CD4-positive, alpha-beta T cell treated with Interleukin-4 for 4 hours (primary cell): ENCODE measurements at places on chromosomes 4 and X.

DNA sequence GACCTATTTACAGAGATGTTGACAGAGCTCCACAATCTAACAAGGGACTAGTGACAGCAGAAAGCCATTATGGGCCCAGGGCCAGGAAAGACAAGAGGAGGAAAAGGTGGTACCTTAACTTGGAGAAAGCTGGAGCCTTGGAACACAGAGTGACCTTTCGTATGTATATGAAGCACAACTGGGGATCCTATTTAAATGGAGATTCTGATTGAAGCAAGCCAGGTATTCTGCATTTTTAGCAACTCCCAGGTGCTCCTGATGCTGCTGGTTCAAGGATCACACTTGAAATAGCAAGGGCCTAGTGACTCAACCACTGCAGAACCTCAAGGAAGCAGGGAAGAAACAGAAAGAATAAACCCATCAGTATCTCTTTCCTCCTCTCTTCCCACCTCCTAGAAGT is 99.4 kb downstream of the TMEM47 start:
- DNase-seq: no peak

GRCh38 chr4:119697887-119698393 is 69.3 kb upstream of the PDE5A start:
- DNase-seq: no peak

DNA sequence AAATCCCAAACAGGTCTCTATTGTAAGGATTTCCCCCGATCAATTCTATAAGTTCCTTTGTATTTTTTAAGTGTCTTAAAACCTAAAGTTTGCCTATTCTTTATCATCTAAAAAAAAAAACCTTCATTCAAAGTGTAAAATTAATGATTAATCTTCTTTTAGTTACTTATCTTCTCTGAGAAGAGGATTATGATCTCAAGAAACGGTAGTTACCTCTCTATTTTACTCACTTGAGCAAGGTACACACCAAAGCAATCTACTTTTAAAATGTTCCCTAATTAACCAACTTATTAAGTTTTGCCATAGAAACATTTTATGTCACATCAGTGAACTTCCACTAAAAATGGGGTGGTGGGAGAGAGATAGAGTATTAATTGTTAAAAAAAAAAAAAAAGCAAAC is 15.2 kb upstream of the GALNT7 start:
- DNase-seq: no peak

GRCh38 chr4:122819708-122820449 is 6.8 kb upstream of the FGF2 start:
- no peak for DNase-seq

DNA sequence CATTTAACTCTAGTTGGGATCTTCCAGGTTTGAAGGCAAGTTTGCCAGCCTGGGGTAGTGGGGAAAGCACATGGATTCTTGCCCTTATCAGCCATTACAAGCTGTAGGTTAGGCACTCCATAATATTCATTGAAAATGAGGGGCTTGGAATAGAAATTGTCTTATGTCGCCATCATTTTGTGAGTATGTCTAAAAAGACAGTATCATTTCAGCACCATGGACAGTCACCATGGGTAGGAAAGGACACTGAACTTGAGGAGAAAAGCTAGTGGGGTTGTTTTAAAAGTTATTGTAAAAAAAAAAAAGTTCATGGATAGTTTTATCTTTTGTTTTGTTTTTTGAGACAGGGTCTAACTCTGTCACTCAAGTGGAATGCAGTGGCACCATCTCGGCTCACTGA is 356.1 kb downstream of the HNRNPD start:
- DNase-seq: no peak

GRCh38 chr4:187499956-187500355 is 495.6 kb upstream of the ZFP42 start:
- no peak for DNase-seq

- DNase-seq: no peak
Observed at GRCh38 chrX:134406356-134407064, 53.5 kb upstream of the HPRT1 start.

GRCh38 chr4:6458528-6458927 is 13.9 kb downstream of the PPP2R2C start:
- DNase-seq: no peak

- no peak for DNase-seq
Observed at GRCh38 chr4:88705805-88706492, 8.3 kb upstream of the NAP1L5 start.

- DNase-seq: no peak
Observed at GRCh38 chr4:57040510-57040909, 61.8 kb downstream of the POLR2B start.

DNA sequence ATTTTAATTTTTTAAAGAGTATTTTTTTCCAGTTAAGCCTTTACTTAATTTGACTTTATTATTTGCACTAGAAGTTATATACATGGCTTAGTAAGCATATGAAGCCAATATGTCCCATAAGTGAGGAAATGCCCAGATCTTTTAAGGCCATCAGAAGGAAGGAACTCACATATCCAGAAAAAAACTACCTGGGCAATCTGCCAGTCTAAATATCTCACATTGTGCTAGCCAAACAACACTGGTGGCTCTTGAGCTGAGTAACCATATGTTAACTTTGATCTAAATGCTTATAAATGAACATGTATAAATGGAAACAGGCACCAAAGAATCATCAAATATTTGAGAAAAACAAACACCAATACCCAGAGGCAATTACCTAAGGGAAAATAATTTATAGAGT is 138.6 kb upstream of the APOOL start:
- no peak for DNase-seq

GRCh38 chrX:130631011-130631410 is 229.2 kb downstream of the RBMX2 start:
- no peak for DNase-seq

GRCh38 chr4:140781596-140781995 is 25.4 kb upstream of the TBC1D9 start:
- DNase-seq: no peak

DNA sequence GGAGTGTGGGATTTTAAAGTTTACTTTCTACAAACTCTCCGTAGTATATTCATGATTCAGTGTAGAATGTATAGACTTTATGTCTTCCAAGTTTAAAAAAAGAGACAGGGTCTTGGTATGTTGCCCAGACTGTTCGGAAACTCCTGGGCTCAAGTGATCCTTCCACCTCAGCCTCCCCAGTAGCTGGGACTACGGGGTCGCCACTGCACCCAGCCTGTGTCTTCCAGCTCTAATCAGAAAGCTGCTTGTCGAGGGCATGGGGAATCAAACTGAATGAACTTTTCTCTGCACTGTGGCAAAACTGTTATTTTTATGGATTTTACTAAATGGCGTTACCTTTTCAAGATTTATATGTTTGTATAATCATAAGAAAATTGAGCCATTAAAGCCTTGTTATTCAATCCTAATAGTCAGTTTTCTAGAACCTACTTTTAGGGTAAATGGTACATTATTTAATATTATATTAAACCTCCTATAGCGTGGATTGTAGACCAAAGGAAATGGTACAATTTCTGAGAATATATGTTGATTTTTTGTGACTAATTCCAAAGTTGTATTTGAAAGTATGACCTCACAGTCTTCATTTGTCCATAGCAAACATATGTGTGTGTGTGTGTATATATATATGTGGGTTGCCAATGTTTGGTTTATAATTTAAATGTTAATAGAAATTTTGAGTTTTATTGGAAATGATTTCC is 1.1 kb downstream of the BLOC1S4 start:
- DNase-seq: no peak

DNA sequence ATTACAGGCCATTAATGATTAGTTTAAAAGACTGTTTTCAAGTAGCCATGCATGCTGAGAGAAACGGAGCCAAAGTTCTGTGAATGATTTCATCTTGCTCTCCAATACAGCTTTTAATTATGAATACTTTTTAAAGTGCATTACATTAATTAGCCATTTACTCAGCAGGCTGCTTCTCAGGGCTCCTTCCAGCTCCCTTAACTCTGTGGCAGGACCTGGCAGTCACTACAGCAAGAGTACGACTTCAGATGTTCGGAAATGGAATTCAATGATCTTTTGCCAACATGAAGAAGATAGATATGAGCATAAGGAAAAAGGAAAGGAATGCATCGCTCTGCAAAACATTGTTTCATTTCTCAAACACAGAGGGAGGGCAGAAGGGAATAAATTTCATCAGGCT is 987.2 kb downstream of the PDHA2 start:
- DNase-seq: no peak

- DNase-seq: no peak
Observed at GRCh38 chr4:127000846-127001245, 631.9 kb upstream of the INTU start.

DNA sequence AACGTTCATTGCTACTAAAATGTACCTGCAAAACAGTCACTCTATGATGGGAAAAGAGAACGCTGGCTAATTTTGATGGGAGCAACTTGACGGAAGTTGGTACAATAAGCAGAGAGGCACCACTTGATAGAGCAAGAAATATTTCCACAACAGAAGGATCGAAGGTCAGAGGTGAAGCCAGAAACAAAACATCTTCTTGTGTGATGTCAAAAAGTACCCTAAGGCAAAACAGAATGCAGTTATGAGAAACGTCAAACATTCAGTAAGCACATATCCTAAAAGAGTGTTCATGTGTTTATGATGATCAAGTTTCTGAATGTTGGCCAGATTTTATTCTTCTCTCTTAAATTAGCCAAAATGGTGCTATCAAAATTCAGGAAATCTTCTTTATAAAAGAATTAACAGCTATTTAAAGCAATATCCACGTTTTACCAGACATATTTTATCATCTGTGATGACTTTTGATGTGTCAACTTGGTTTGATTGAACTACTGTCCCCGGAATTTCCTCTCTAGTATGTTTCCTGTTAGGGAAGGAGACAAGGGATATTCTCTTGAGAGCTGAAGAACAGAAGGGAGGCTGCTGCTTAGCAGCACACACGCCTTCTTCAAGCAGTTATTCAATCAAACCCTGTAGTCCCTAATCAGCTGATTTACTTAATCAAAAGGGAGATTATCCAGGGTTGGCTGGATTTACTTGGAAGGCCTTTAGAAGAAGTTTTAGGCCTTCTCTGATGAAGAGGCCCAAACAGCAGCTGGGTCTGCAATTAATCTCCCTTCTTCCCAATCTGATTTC is 15.7 kb downstream of the AASDH start:
- DNase-seq: no peak

GRCh38 chrX:11267425-11267824 is 25.8 kb upstream of the AMELX start:
- DNase-seq: no peak

DNA sequence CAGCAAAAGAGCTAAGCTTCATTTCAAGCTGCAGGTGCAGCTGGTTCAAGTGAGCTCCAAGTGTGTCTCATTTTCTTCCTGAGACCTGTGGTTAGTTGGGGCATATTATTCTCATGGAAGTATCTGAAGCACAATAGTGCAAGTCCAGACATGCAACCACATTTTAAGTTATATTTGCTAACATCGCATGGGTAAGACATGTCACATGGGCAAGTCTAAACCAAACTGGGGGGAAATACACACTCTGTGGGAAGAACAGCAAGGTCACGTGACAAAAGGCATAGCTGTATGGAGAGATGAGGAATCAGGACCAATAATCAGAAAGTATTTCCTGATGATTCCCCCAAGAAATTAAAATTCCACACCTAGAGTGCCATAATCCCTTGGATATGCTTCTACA is 94.9 kb upstream of the NDP start:
- no peak for DNase-seq

DNA sequence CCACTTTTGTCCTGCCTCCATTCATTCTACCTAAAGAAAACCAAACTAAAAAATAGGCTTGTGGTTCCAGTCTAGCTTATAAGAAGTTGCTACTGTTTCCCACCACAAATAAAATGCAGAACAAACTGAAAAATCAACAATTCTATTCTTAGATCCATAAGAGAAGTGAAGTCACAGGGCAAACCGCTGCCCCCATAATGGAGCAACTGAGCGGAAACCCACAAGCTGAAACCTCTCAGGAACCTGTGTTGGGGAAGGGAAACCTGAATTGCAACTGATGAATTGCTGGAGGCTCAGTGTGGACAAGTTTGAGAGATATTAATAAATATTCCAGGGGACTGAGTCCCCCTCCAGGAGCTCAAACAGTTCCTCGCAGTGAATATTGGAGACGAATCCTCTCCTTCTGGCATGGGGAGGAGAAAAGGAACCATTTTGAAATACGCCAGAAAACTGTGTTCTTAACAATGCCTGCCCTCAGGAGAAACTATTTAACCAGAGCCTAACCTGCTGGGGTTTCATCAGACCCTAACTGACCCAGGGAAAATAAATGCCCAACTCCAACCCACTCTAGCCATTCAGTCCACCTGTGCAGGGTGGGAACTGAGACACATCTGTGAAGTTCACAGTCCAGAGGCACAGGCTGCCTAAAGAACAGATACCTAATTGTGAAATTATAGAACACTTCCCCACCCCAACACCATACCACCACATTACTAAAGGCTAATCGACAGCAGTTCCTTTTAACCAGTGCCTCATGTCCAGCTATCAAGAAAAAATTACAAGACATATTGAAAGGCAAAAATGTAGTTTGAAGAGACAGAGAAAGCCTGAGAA is 22.8 kb upstream of the SH3RF1 start:
- peak; percentile 7 for DNase-seq

GRCh38 chr4:13665701-13666660 is 38.5 kb upstream of the BOD1L1 start:
- DNase-seq: no peak

DNA sequence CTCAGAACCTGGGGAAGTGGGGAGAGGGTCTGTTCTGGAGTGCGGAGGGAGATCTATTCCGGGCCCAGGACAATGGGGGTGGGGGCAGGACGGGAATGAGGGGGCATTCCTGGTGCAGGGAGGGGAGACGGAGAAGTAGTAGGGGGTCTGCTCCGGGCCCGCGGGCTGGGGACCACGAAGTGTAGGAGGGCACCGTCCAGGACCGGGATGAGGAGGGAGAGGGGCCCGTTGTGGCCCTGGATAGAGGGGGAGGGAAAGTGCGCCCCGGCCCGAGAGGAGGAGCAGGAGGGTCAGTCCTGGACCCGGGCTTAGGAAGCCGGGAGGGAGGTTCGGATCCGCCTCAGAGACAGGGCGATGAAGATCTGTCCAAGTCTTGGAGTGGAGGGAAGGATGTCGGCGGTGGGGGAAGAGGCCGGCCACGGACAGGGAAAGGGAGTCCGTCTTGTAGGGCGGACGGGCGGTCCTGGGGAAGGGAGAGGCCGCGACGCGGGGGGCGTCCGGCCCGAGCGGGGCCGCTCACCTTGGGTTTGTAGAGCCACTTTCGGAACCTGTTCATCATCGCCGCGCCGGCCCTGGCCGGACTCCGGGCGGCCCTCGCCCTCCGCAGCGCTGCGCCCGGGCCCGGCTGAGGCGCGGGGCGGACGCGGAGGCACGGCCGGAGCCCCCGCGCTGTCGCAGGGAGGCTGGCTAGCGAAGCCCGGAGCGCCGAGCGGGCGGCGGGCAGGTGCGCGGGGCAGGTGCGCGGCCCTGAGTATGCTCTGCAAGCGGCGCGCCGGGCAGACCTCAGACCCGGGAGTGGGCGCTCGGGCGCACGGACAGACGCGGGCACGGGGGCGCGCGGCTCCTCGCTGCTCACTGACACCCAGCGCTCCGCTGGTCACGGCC is at the start of gene ZFYVE28:
TSS of gene ZFYVE28 (minus strand) at position 881 of the 885 bp plus-strand sequence. CDS start at position 559, 322 bp downstream.
- DNase-seq: no peak

DNA sequence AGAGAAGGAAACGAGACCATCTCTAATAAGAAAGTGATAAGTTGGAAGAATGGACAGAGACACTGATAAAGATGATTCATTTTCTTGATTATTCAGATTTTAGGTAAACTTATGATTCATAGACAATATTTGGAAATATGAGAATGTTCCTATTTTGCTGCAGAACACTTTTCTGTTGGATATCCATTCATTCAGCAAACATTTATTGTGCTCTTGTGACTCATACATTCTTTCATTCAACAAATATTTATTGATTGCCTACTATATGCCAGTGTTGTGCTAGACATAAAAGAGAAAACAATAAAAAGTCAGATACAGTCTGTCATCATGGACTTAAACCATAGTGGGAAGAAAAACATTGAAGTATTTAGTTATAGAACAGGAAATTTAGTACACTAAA is 1232.0 kb downstream of the STIM2 start:
- no peak for DNase-seq

GRCh38 chr4:72971572-72971971 is 97.9 kb downstream of the COX18 start:
- no peak for DNase-seq
